ENCODE measurements at places on chromosomes 3 and 15.

- DNase-seq = no peak
Measured at GRCh38 chr3:111311126-111311525, 230.9 kb upstream of the CD96 start.

DNA sequence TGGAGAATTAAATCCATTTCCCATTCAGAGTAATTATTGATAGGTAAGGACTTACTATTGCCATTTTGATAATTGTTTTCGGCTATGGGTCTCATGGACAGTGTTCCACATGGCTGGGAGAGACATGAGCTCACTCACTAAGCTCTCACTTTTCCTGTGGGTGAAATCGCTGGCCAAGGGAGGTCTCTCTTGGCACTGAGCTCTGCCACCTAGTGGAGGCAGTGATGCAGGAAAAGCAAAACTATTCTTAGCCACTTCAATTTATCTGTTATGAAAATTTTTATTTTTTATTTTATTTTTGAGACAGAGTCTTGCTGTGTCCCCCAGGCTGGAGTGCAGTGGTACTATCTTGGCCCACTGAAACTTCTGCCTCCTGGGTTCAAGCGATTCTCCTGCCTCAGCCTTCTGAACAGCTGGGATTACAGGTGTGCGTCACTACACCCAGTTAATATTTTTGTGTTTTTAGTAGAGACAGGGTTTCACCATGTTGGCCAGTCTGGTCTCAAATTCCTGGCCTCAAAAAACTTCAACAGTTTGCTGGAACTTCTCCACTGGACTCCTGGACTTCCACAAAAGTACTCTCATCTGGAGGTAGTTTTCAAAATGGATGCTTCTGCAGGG, 4.7 kb upstream of the RNF13 start:
- no peak for DNase-seq

DNA sequence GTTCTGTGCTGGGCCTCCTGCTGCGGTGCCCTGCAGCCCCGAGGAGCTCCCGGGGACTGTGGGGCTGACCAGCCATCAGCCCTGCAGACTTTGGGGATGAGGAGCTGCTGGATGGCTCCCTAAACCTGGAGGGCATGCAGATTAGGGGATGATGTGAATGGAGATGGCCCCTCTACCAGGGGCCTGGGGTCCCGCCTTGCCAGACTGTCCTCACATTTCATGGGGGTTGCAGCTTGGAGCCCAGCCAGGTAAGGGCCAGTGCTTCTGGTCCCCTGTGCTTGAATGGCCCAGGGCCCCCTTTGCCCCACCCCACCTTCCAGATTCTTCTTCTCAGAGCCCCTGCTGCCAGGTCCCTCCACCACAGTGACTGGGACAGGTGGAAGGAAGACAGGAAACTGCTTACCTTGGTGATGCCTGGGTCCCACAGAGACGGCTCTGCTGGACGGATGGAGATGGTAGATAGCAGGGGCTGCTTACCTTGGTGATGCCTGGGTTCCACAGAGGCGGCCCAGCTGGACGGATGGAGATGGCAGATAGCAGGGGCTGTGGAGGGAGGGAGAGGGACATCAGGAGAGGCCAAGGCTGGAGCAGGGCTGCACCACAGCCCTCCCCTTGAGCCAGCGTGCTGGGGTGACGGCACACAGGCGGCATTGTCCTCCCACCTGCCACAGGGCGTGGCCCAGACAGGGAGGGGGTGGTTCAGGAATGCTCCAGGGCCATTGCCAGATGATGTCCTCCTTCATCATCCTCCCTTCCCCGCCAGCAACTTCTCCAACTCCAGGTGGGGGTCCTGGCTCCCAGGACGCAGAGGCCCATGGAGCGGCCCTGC, at the start of gene SPTBN5:
TSS of gene SPTBN5 (minus strand) at position 632 of the 829 bp plus-strand sequence. CDS start at position 76, 556 bp downstream.
- no peak for DNase-seq

GRCh38 chr3:55984626-55985025, 483.6 kb downstream of the ERC2 start:
- DNase-seq = no peak

GRCh38 chr3:12838179-12838965, 3.0 kb downstream of the RPL32 start:
- DNase-seq = no peak

GRCh38 chr3:36707623-36708409, 56.5 kb downstream of the DCLK3 start:
- no peak for DNase-seq

DNA sequence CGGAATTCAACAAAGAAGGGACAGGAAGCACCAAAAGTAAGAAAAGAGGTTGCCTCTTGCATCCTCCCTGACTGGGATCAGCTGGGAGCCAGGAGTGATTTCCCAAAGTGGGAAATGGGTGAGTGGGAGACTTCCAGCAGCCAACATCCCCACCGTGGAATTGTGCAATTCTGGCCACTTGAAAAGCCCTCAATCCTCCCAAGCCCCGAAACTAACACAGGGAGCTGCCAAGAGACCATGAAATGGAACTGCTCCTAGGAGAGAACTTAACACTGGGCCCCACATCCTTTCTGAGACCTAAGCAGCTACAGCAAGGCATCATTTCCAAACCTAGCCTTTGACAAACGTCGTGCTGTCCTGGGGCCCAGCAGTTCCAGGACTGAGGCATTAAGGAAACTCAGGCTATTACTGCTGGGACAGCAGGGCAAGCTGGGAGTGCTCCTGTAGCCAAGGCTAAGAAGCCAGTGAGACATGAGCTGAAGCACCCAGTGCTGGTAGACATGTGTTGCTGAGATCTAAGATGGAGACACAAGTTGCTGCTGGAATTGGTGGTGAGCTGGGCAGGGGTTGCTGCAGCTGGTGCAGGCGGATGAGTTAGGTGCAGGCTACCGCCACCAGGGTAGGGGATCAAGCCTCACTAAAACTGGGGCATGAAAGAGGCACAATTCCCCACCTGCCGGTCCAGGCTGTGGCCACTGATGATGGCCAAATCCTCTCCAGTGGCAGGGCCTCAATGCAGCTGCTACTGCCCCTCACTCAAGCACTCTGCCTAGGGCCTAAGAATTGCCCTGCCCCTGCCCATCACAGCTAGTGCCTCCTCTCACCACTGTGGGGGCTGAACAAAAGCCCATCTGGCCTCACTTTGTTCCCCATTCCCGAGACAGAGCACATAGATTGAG, 43.9 kb downstream of the ALDH1A2 start:
- no peak for DNase-seq

DNA sequence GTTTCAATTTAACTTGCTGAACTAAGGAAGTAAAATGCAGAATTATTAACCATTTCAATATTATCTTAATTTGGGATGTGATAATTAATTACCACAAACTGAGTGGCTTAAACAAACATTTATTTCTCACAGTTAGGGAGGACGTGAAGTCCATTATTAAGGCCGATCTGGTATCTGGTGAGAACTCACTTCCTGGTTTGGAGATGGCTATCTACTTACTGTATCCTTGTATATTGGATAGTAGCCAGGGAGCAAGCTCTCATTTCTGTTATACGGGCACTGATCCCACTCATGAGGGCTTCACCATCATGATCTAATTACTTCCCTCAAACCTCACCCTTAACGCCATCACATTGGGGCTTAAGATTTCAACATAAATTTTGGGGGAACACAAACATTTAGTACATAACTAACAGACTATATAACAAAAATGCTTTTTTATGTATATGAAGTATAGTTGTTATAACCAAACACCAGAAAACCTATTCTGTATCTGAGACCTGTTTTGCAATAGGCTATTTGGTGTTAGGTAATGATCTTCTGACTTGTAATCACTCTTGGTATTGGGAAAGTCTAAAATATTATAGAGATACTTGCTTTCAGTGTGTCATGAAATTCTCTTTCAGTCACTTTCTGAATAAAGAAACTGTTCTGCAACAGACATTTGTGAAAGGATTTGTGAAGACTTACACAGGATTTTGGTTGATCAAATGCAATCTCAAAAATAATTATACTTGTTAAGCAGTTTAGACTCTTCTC, 4.7 kb upstream of the KPNA4 start:
- DNase-seq = no peak

DNA sequence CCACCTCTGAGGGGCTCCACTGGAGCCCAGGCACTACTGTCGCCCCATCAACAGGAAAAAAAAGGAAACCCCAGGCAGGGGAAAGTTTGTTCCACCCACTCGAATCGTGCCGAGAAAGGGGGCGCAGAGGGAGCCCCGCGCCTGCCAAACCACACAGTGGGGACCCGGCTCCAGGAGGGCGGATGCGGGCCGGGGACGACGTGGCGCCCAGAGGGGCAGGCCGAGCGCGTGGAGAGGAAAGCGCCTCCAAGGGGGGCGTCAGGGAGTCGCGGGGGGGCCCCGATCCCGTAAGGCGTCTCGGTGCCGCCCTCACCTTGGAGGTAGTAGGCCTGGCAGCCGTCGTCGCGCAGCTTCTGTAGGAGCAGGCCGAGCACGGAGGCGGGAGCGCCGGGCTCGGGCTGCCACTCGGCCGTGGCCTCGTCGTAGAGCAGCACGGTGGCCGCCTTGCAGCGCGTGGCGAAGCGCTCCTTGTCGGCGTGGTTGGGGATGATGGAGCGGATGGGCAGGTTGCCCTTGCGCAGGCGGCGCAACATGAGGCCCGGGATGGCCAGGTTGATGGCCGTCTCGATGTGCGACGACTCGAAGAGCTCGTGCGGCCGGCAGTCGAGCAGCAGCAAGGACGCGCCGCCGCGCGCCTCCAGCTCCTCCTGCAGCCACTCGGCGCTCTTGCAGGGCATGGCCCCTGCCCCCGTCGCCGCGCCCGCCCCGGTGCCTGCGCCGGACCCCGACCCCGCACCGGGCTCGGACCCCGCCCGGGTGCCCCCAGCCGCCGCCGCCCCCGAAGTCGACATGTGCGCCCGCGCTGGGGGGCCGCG, 627 bp downstream of the DUSP7 start:
- no peak for DNase-seq

DNA sequence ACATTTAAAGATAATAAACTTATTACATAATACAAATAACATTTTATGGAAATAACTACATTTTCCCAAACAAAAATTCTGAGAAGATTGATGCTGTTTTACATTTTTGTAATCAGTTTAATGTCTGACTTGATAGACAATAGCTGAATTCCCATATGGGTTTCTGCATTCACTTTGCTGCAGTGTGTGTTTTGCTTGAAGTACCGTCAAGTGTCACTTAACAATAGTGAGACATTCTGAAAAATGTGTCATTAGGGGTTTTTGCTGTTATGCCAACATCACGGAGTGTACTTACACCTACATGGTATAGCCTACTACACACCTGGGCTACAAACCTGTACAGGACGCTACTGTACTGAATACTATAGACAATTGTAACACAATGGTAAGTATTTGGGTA, 57.5 kb downstream of the USF3 start:
- no peak for DNase-seq

GRCh38 chr3:46089237-46090011, 62.1 kb upstream of the XCR1 start:
- no peak for DNase-seq

- DNase-seq = no peak
Measured at GRCh38 chr3:51686512-51687215, 15.6 kb downstream of the TEX264 start.

GRCh38 chr3:39641274-39641673, 168.1 kb upstream of the MYRIP start:
- DNase-seq = no peak

GRCh38 chr3:131079086-131079485, 52.4 kb downstream of the NEK11 start:
- no peak for DNase-seq

DNA sequence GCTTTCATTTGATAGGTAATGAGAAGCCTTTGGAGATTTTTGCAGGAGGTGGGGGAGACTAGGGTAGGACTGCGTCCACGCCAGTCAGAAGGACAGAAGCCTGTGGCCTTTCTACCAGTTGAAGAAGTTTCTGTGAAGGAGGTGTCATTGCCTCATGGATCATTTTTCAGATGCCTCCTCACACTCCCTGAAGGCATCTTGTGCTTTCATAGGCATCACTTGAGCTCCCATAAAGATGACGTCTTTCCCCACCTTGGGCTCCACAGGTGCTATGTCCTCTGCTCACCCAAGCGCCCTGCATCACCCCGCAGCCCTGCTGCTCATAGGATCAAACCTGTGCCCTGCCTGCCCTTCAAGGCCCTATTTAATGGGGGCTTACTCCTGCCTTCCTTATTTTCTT, 7.5 kb upstream of the ITGA11 start:
- DNase-seq = no peak

GRCh38 chr3:101836652-101837598, 12.4 kb upstream of the NFKBIZ start:
- DNase-seq = no peak

- no peak for DNase-seq
Measured at GRCh38 chr15:73049564-73050215, 2.6 kb upstream of the NEO1 start.

DNA sequence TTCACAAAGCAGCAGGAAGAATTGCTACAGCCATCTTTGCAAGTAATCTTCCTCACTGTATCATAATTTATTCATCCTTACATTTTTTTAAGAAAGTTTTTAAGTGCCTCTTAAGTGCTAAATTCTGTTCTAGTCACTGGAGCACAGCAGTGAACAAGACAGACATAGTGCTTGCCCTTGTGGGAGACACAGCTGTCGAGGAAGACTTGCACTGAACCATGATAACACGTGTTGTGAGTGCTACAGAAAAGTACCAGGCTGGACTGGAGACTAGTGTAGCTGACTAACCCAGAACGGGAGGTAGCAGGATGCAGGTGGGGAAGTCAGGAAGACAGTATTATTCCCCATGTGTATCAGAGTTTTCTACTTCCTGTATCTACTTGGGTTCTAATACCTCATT, 300.6 kb downstream of the TBL1XR1 start:
- DNase-seq = no peak

DNA sequence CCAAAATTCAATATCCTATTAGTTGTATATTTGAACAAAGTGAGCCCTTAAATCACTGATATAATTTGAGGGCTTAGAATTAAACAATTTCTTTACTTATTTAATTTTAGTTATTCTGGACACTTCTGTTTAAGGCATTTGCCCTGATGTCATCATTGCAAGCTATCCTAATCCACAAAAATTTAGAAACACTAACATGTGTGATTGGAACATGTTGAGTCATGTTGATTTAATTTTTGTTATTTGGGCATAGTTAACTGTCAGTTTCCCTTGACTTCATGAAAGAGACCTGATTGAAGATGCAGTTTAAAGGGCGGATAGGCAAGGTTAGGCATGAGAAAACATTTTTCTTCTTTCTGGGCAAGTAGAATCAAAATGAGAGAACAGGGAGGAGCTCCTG, 682.6 kb downstream of the ROBO1 start:
- DNase-seq = no peak

- DNase-seq = no peak
Measured at GRCh38 chr3:37386627-37387230, 212.3 kb upstream of the LRRFIP2 start.

- DNase-seq = no peak
Measured at GRCh38 chr3:153599685-153600084, 437.7 kb downstream of the RAP2B start.

DNA sequence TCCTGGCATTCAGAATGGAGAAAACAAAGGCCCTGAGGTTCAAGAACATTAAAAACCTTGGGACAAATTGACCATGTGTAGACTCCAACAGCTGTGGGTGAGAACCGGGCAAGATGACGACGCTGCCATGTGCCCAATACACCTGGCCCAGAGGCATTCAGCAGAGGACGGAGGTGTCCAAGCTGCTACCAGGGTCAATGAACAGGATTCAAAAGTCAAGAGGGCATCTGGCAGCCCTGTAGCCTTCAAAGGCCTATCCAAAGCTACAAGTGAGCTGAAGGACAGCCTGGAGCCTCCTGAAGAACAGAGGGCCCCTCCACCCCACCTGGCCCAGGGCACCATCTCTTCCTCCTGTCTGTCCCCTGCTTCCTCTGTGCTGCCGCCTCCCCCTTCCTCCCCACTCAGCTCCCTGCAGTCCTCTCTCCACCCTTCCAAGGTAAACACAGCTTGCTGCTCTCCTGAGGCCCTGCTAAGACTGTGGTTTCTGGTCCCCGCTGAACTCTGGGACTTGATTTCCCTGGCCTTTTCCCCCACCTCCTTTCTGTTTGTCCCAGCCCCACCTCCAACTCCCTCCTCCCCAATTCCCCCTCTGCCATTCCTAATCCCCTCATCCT, 57.5 kb downstream of the HMCES start:
- DNase-seq = no peak

Data from D721Med (cell line).